ENCODE measurements at places on chromosomes 7 and 10.

DNA sequence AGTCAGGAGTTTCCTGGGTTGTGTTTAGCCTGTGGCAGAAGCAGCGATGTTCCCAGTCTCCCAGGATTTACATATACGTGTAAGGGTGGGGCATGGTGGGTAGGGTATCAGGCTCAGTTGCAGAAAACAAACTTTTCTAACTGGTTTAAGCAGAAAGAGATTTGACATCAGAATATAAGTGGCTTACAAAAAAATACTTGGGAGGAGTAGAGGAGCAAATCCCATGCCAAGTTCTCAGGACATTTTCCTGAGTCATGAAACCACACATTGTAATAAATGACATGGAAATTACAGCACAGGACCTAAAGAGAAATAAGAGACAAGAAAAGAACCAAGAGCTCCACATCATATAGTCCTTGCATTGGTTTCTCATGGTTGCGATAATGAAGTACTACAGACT, 26.2 kb upstream of the FRMD4A start:
- no peak for DNase-seq

- DNase-seq: no peak
Observed at GRCh38 chr10:4227586-4227985, 442.6 kb upstream of the KLF6 start.

GRCh38 chr10:123428391-123428790, 237.8 kb upstream of the GPR26 start:
- DNase-seq: no peak

DNA sequence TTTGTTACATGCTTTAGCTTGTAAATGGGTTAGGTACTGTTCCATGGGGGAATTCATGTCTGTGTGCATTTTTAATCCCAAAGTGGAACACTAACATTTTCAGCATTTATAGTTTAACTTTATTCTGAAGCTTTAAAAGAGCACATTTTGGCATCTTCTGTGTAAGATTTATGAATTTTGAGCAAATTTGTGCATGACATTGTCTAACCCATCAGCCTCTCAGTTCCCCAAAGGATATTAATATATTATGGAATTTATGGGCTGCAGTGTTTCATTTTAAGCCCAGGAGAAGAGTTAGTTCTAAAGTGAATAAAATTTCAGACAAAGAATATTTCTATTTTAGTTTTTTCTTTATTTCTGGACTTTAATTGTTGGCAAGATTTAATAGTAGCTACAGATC, 421.4 kb downstream of the PLXDC2 start:
- no peak for DNase-seq

GRCh38 chr7:82760074-82760473, 316.5 kb upstream of the CACNA2D1 start:
- no peak for DNase-seq

DNA sequence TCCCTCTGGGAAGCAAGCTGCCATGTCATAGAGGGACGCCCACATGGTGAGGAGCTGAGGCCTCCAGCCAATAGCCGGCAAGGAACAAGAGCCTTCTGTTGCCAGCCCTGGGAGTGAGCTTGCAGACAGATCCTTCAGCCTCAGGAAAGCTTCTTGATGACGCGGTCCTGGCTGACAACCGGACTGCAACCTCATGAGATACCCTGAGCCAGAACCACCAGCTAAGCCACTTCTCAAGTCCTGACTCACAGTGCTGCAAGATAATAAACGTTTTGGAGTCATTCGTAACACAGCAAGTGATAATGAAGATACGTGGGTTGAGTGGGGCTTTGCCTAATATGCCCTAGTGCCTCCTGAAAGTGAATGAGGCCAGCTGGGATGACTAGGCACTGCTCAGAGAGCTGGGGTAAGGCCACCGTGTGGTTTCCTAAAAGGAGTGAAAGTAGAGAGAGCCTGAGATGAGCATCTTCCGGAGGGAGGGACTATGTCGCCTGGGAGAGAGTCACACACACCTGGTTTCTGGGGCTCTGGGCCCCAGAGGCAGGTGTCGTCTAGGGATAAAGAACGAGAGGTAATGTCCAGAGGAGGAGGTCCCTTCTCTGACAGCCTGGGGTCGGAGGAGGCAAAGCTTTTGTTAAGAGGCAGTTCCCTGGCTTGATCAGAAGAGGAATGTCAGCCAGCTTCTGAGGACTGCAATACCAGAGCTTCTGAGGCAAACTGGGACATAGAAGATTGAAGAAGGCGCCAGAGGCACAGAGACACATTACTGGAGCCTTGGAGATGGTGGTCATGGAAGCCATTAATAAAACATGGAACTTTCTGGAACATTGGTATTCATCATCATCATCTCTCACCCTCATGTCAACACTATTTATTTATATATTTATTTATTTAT, 53.6 kb downstream of the PYROXD2 start:
- DNase-seq: no peak

DNA sequence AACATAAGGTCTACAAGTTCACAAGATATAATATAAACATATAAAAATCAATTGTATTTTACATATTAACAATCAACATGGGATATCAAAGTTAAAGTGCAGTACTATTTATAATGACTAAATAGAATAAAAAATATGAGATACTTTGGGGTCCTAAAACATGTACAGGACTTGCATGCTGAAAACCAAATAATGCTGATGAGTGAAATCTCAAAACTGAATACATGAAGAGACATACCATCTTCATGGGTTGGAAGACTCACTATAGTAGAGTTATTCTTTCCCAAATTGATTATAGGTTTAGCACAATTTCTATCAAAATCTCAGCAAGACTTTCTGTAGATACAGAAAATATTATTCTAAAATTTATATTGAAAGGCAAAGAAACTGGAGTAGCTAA, 181.5 kb downstream of the LHFPL3 start:
- no peak for DNase-seq

GRCh38 chr7:100516135-100516812, 22.7 kb upstream of the AGFG2 start:
- DNase-seq: peak; percentile 82

- no peak for DNase-seq
Observed at GRCh38 chr10:78222096-78222790, 188.6 kb downstream of the RPS24 start.

DNA sequence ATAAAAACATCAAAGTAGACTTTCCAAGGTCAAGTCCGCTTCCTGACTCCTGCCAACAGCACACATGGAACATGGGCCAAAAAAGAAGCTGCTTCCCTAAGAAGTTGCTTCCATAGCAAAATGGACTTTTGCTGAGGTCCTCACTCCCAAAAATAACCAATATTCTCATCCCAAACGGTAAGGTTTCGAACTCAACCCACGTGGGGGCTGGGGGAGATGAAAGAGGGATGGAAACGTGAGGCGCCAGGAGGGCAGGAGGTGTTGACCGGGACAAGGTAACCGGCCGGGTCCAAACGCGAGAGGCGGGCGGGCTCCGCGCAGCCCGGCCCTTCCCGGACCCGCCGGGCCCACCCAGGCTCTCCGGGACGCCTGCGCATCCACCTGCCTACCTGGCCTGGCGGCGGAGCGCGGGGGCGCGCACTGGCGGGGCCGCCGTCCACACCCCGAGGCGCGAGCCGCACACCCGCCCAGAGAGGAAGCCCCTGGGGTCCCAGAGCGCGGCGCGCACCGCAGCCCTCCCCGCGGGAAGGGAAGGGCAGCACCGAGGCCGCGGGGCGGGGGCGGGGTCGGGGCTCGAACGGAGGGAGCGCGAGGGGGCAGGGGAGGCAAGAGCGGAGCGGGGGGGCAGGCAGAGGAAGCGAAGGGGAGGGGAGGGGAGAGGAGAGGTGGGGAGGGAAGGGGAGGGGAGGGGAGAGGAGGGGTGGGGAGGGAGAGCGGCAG, 742 bp downstream of the LMBR1 start:
- peak; percentile 59 for DNase-seq

DNA sequence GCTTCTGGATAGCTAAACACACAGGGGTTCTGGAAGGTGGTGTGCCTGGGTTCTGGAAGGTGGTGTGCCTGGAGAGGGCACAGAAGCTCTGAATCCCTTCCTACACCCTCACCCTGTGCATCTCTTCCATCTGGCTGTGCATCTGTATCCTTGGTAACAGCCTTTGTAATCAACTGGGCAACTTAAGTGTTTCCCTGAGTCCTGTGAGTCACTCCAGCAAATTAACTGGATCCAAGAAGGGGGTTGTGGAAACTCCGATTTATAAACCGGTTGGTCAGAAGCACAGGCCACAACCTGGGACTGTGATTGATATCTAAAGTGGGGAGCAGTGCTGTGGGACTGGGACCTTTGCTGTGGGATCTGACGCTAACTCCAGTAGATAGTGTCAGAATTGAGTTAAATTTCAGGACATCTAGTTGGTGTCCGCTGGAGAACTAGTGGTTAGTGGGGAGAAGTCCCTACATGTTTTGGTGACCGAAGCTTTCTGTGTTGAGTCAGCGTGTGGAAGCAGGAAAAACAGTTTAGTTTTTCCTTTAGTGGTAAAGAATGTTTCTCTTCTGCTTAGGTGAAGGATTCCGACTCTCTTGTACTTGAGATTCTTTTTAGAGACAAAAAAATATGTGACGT, 228.1 kb downstream of the BMPER start:
- DNase-seq: no peak

GRCh38 chr7:24786306-24786705, 29.0 kb upstream of the GSDME start:
- DNase-seq: no peak

DNA sequence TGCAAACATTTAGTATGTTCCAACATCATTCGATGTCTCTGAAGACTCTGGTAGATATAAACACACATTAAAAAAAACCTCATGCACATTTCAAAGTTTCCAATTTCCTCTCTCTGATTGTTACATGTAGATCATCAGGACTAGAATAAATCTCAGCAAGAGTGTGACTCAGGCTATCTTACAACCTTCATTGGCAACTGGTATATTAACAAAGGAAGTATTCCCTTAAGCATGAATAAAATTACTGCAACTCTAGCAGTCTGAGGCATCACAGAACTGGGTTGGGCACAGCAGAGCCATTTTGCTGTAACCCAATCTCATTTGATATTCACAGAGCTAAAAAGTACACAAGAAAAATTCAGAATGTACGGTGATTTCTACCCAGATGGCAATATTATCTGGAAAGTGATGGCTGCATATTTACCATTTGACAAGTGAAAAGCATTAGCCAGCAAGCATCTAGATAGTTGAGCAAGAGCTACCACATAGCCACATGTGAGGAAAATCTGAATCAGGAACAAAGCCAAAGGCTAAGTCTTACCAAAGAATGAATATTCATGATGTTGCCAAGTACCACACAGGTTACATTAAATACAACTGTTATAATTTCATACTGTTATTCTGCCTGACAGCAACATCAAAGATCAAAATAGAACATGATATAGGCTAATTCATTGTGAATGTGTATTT, 232.2 kb downstream of the CRPPA start:
- no peak for DNase-seq

DNA sequence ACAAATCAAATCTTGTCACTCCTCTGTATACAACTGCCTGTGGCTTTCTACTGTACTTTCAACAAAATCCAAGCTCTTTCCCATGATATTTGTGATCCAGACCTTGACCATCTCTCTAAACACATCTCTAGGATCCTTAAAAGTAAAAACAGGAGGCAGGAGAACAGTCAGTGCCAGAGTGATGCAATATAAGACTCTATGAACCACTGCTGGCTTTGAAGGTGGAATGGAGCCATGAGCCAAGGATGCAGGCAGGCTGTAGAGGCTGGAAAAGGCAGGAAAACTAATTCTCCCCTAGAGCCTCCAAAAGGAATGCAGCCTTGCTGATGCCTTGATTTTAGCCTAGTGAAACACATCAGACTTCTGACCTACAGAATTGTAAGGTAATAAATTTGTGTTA, 45.5 kb upstream of the LRRN3 start:
- no peak for DNase-seq

GRCh38 chr7:141838581-141838980, 2.7 kb downstream of the PRSS37 start:
- no peak for DNase-seq

GRCh38 chr7:33873518-33873917, 31.8 kb upstream of the BMPER start:
- no peak for DNase-seq

GRCh38 chr10:89525556-89525955, 9.8 kb downstream of the SLC16A12 start:
- DNase-seq: no peak

GRCh38 chr10:86535132-86535882, 13.7 kb upstream of the WAPL start:
- DNase-seq: peak; percentile 22

DNA sequence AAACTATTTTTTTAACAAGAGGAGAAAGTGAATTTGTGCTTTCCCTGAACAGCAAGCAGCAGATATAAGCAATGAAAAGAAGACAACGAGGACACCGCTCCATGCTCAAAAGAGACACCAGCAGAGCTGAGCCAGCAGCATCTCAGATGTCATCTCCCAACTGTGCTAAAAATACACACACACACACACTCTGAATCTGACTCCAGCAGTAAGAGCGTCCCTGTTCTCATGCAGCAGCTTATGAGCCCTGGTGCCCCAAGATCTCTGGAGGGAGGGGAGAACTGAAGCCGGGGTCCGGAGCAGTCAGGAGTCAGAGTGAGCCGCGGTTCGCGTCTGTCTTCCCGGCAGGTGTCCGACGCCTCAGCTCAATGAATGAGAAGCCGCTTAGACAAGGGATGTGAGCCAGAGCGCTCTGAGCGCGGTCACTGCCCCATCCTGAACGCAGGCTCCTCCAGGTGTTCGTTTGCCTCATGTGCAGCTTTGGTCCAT, 49.2 kb downstream of the SVIL start:
- no peak for DNase-seq

DNA sequence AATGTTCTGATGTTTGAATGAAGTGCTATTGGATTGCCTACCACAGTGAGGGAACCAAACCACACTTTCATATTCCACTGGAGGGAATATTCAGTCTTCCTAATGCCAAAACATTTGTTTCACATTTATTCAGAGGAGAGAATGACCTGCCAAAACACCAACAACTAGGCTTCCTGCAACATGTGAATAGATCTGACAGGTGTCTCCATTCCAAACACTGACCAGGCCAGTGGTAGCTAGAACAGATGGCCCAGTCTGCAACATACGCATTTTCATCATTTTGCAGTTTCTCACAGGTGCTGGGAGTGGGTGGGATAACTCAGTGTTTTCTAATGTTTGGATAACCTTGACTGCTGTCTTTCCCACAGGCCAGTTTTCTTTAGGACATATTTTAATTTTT, 110.0 kb downstream of the RELN start:
- no peak for DNase-seq

DNA sequence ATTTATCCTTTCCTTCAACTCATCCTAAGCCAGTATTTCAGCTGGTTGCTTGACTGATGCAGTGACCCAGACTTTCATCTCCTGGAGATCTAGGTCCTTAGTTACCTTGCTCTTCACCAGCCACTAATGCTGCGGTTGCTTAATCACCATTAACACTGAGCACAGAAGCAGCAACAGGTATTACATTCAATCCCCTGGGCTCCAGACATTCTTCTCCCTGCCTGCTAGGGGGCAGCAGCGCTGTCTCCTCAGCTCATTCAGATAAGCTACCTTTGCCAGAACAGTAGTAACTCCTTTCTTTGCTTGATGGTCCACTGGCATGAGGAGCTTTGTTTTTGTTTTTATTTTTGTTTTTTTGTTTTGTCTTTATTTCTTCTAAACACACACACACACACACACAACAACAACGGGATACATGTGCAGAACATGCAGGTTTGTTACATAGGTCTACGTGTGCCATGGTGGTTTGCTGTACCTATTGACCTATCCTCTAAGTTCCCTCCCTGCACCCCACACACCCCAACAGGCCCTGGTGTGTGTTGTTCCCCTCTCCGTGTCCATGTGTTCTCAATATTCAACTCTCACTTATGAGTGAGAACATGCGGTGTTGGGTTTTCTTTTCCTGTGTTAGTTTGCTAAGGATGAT, 1043.2 kb upstream of the C7orf33 start:
- no peak for DNase-seq

- no peak for DNase-seq
Observed at GRCh38 chr7:682810-683209, 43.7 kb upstream of the DNAAF5 start.

- DNase-seq: no peak
Observed at GRCh38 chr10:36515319-36515718, 610.1 kb upstream of the ANKRD30A start.
